ENCODE measurements at places on chromosomes 1 and 21.
A peak's percentile ranks its signal among the peaks of the same experiment; 100 is the strongest.

- no peak for DNase-seq
Measured at GRCh38 chr1:172537827-172538391, 5.0 kb downstream of the SUCO start.

DNA sequence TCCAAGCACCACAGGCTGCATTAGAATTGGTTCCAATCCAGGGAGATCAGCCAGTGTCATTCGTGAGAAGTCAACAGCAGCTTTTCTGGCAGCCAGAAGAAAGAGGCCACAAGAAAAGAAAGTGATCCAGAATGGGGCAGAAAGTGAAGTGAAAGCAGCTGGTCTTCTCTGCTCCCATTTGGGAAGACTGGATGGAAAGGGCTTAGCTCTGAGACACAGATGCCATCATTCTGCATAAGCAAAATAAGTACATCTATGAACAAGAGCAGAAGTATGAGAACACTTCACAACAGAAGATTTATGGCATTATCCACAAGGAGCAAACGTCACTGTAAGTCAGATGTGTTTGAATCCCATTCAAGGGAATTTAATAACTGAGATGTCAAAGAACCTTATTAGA, 326.5 kb upstream of the ESRRG start:
- DNase-seq, result no peak

DNA sequence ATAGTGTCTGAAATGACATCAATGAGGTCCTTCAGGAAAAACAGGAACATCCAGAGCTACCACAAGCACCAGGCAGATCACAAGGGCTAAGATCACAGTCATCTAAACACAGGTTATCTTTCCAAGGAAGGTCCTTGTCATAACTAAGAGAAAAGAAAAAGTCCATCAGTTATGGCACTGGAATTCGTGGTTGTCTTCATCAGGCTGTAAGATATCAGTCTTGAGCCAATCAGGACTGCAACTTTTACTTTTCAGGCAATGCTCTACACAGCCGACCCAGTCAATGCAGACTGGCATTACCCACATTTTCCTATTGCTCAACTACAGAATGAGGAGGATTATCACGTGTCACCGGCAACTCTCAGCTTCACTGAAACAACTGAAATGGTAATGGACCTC, 26.4 kb downstream of the SORT1 start:
- no peak for DNase-seq

- no peak for DNase-seq
Measured at GRCh38 chr1:95035536-95035935, 37.2 kb downstream of the ALG14 start.

GRCh38 chr1:42979896-42980800, 21.5 kb upstream of the SLC2A1 start:
- no peak for DNase-seq

- DNase-seq, result no peak
Measured at GRCh38 chr1:78069784-78070183, 24.0 kb downstream of the GIPC2 start.

GRCh38 chr1:233607252-233608119, 6.4 kb upstream of the KCNK1 start:
- DNase-seq, result no peak

DNA sequence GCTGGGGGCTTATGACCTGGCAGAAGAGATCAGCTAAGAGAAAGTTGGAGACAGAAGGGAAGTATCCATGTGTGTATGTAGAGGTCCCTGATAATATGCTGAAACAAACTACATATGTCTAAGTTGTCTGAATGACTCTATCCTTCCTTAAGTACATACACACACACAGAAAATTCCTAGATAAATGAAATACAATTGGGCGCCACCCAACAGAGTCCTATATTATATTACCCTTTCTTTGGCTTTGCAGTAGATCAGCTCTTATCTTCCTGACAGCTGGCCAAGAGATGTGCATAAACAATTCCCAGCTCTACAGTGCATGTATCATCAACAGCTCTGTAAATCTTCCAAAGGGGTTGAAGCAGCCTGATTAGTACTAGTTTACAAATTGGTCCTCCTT, 40.1 kb downstream of the SORT1 start:
- DNase-seq, result no peak

GRCh38 chr1:76501586-76502219, 365.6 kb upstream of the ST6GALNAC5 start:
- no peak for DNase-seq

- DNase-seq, result no peak
Measured at GRCh38 chr1:229281339-229281926, 10.5 kb downstream of the RAB4A start.

GRCh38 chr1:62082456-62083363, 111.9 kb upstream of the L1TD1 start:
- DNase-seq, result peak; percentile 8

DNA sequence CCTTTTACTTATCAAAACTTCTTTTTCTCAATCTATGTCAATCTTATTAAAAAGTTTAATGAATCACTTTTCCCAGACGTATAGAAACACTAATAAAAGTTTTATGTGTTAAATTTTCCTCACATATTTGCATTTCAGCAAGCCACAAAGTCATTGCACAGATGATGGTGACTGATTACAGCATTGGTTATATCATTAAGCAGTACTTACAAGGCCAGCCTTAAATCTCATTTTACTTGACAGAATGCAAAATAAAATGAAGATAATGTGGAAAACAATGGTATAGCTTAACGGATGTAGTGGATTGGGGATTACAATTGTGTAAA, 39.5 kb downstream of the TMEM200B start:
- DNase-seq, result no peak

- DNase-seq, result no peak
Measured at GRCh38 chr1:59150577-59151386, 146.1 kb upstream of the FGGY start.

DNA sequence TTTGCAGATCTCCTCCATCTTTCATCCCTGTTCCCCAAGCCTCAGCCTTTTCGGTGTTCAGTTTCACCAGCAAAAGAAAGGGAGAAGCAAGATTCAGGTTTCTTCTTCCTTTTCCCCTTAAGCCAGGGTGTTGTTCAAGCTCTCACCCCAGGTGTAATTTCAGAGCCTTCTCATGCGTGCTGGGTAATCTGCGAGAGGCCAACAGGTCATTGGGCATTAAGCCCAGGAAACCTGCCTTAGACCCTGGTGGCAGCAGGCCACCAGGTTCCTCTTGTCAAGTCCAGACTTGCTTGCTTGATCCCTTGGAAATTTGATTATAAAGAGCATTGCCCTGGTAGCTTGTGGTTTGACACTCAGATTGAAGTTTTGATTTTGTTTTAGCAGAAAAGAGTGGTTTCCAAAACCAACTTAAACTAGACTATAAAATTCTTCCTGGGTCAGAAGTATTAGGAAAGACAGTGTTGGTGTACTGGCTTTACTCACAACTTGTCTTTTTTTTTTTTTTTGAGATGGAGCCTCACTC, 6.9 kb downstream of the AKR1A1 start:
- no peak for DNase-seq

GRCh38 chr1:3477241-3477995, 23.0 kb downstream of the ARHGEF16 start:
- no peak for DNase-seq
